ENCODE measurements at places on chromosomes 16 and 17.

DNA sequence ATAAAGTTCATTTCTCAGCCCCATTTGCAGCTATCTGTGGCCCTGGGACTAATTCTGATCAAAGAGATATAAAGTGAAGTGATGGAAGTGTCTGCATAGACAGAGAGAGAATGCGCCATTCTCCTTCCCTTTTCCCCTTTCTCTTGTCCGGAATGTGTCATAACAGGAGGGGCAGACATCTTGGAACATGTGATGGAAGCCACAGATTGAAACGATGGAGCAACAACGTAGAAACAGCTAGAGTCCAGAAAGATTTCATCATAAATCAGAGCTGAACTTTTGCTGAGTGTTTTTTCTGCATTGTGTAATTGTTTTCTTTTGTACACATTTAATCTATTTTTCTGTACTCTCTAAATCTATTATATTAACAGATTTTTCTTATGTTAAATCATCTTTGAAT, 11.3 kb downstream of the ASGR1 start:
- DNase-seq, result no peak

GRCh38 chr17:42198897-42199296, 4.6 kb upstream of the GHDC start:
- no peak for DNase-seq

GRCh38 chr16:53159781-53160436, 105.1 kb downstream of the CHD9 start:
- DNase-seq, result no peak

- DNase-seq, result no peak
Observed at GRCh38 chr17:7466639-7467341, 12.6 kb downstream of the ZBTB4 start.

GRCh38 chr17:82887255-82888164, 47.7 kb upstream of the ZNF750 start:
- DNase-seq, result no peak

DNA sequence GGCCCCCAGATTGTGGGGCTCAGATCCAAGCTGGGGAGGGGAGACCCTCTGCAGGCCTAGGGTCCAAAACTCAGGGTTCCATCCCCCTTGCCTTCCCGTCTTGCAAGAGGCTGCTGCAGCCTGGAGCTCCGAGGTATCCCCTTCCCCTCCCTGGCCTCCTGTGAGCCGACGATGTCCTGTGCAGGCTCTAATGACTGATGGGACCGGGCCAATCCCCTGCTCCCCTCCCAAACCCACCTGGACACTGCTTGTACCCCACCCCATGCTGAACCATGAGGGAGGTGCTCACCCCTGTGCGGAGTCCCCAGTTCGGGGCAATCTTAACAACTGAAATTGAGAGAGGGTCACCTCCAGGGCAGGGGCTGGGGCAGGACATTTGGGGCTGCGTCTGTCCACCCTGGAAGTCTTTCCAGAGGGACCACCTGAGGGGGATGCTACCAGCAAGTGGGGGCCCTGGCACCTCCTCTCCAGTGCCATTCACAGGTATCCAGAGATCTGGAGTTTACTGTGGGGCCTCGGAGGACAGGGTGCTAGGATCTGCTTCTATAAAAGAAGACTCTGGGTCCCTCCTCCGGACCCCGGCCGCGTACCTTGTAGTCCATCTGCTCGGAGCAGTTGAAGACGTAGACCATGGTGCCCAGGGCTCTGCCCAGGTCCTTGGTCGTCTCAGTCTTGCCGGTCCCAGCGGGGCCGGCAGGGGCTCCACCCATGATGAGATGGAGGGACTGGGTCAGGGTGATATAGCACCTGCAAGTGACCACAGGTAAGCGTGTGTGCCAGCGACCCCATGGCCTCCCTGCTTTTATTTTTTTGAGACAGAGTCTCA, 77.3 kb downstream of the DNAH17 start:
- no peak for DNase-seq

DNA sequence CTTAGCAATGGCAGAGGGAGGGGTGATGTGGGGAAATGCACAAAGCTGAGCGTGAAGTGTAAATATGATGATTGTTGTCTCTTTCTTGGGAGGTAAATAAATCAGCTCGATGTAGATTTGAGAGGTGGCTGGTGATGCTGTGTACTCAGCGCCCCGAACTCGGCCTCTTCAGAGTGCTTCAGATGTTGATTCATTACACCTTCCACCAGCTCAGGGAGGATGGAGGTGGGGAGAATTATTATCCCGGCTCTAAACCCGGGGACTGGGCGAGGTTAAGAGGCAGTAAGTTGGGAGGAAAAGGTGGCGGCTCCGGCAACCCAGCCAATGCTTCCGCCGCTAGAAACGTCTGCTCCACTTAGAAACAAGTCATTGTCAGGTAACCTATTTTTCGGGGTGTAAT, 86.5 kb downstream of the RPA1 start:
- DNase-seq, result no peak

DNA sequence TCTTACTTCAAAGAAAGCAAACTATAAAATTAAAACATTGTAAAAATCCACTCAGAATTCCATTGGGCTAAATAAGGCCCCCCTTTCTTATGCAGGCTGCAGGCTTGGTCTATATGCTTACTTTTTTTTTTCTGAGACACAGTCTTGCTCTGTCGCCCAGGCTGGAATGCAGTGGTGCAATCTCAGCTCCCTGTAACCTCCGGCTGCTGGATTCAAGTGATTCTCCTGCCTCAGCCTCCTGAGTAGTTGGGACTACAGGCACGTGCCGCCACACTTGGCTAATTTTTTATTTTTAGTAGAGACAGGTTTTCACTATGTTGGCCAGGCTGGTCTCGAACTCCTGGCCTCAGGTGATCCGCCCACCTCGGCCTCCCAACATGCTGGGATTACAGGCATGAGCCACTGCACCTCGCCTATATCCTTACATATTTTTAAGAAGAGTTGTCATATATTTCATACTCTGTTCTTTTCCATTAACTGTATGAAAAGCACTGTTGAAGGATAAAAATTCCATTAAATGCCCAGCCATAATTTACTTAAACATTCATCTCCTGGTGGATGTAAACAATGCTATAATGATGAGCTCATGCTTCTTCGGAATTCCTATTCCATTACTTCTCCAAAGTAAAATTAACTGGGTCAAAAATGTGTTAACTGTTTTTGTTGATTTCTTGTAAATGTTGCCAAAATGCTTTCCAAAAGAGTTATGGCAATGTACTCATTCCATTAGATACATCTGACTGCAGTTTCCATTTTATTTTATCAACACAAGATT, 17.8 kb downstream of the SNN start:
- no peak for DNase-seq

- DNase-seq, result no peak
Observed at GRCh38 chr17:66347661-66348514, 45.5 kb downstream of the PRKCA start.

- DNase-seq, result no peak
Observed at GRCh38 chr16:4754865-4755264, 12.1 kb downstream of the ZNF500 start.

- DNase-seq, result no peak
Observed at GRCh38 chr17:1034652-1035210, 37.8 kb downstream of the TIMM22 start.

DNA sequence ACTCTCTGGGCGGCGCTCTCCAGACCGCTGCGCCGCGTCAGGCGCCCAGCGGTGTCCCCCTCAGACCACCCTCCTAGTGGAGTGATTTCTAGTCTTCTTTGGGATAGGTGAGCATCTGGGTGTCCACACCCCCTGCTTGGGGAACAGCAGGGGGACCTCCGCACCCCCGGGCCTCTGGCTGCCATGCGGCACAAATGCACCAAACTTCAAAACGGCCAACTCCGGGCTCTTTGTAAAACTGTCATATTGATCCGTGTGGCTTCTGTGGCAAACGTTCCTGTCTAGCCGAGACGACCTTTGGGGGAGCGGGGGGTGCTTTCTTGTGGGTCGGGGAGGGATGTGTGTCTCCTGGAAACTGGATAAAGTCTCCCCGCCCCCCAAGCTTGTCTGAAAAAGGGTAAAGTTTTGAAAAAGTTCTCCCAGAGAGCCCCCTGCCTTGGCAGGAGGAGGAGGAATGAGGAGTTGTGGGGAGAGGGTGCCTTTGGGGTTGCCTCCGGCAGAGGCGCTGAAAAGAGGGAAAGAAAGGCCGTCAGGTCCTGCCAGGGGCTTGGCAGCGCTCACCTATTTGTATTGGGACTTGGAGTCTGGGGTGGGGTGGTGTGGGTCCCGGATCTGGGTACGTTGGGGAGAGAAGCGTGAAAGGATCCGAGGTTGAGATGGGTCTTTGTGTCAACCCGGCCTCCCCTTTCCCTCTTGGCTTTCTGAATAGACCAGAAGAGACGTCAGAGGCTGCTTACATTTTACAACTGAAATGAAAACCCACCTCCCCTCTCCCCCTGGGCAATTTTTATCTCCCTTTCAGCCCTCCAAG, 2.2 kb upstream of the CHD3 start:
- DNase-seq, result peak; percentile 32

- DNase-seq, result no peak
Observed at GRCh38 chr16:70574595-70575271, 51.1 kb downstream of the SF3B3 start.

GRCh38 chr16:88375996-88376834, 6.5 kb upstream of the ZNF469 start:
- DNase-seq, result no peak

GRCh38 chr16:76210157-76210556, 67.0 kb upstream of the CNTNAP4 start:
- no peak for DNase-seq

- no peak for DNase-seq
Observed at GRCh38 chr17:73203788-73204479, 11.1 kb downstream of the COG1 start.

GRCh38 chr16:49806446-49806845, 49.5 kb downstream of the ZNF423 start:
- DNase-seq, result no peak

GRCh38 chr17:54408731-54409130, 491.9 kb upstream of the TOM1L1 start:
- no peak for DNase-seq

GRCh38 chr16:3546986-3547682, 30.1 kb downstream of the NLRC3 start:
- no peak for DNase-seq

DNA sequence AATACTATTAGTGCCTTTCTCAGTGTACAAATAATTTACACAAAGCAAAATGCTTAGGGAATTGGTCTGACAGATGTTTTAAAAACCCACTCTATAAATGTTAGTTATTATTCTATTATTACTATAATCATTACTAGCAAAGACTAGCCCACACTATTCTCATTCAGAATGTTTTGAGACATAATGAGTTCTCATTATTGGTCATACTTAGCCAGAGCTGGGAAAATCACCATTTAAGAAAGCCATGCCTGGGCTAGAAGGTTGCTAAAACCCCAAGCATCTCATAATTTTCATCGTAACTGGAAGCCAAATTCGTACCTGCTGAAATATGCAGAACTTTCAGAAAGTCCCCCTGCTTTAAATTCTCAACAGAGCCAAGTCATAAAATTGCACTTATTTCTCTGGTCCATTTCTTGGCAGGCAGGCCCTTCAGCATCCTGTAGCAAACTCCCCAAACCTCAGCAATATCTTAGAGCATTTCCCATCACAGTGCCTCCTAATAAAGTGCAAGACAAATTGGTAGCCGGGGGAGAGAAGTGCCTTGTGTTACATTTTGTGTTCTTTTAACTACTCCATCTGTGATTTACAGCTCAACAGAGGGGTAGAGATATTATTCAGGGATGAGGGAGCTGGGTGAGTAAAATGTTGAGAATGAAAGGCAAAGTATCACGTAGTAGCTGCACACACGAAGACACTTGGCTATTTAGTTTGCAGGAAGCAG, 79.8 kb upstream of the ADAMTS18 start:
- no peak for DNase-seq

GRCh38 chr17:69438776-69439175, 24.3 kb downstream of the MAP2K6 start:
- DNase-seq, result no peak

DNA sequence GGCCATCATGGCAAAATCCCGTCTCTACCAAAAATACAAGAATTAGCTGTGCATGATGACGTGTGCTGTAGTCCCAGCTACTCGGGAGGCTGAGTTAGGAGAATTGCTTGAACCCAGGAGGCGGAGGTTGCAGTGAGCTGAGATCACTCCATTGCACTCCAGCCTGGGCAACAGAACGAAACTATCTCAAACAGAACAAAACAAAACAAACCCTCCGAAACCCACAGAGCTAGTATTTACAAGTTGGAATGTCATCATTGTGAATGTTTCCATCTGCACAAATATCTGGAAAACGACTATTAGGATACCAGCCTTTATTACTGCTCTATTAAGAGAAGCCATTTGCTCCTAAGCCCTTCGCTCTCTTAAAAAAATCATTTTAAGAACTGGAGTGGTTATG, 26.0 kb downstream of the SMARCE1 start:
- DNase-seq, result no peak

- no peak for DNase-seq
Observed at GRCh38 chr17:36668824-36669223, 67.4 kb downstream of the MRM1 start.

DNA sequence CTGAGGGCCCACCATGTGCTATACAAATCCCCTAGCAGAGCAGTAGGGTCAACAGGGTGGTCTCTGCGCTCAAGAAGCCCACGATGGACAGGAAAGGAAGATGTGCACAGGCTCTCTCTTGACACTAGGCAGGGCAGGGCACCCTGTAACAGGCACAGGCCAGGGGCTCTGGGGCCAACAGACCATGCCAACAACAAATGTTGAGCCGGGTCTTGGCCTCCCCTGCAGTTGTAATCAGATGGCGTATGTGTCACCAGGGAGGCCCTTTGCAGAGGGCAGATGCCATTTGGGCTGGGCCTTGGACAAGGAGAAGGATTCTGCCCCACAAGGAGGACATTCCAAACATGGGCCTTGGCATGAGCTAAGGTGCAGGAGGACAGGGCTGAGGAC, 5.3 kb downstream of the TRPV1 start:
- no peak for DNase-seq

DNA sequence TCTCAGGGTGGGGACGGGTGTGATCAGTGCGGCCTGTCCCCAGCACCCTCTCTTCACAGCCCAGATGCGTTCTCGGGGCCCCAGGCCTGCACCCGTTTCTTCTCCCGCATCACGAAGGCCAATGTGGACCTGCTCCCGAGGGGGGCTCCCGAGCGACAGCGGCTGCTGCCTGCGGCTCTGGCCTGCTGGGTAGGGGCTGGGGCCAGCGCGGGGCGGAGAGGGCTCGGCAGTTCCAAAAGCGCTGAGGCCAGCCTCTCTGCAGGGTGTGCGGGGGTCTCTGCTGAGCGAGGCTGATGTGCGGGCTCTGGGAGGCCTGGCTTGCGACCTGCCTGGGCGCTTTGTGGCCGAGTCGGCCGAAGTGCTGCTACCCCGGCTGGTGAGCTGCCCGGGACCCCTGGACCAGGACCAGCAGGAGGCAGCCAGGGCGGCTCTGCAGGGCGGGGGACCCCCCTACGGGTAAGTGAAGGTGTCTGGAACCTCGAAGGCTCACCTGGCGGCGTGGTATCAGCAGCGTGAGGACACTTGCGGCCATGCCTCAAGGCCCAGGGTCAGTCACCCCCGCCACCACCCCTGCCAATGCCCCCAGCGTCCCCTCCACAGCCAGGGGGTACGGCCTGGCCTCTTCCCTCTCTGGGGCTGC, 4.4 kb downstream of the MSLN start:
- no peak for DNase-seq

GRCh38 chr17:50330151-50330775, 15.7 kb upstream of the XYLT2 start:
- DNase-seq, result no peak

- DNase-seq, result no peak
Observed at GRCh38 chr16:84048871-84049270, 6.3 kb upstream of the SLC38A8 start.

Measured in stimulated activated CD4-positive, alpha-beta T cell treated with anti-CD3 and anti-CD28 coated beads, Interleukin-15, amount 100 ng/mL, for 1 hour (primary cell).